ENCODE measurements at places on chromosomes 4 and X.
A peak's percentile ranks its signal among the peaks of the same experiment; 100 is the strongest.

DNA sequence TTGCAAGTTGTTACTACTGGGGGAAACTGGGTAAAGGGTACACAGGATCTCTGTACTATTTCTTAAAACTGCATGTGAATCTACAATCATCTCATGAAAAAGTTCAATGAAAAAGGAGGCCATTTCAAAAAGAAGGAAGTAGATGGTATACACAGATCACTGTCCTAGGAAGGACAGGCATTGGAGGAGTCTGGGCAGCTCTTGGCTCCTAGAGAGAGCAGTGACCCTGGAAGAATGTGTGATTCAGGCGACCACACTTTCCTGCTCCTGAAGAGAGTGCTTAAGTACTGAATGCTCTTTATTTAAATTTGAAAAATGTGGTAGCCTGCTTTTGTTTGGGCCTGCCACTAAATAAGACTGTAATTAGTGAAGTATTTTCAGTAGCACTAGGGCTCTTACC lies 318.1 kb upstream of the CASK start:
- DNase-seq, result no peak

GRCh38 chr4:177737387-177737940 lies 295.2 kb upstream of the AGA start:
- DNase-seq, result no peak

DNA sequence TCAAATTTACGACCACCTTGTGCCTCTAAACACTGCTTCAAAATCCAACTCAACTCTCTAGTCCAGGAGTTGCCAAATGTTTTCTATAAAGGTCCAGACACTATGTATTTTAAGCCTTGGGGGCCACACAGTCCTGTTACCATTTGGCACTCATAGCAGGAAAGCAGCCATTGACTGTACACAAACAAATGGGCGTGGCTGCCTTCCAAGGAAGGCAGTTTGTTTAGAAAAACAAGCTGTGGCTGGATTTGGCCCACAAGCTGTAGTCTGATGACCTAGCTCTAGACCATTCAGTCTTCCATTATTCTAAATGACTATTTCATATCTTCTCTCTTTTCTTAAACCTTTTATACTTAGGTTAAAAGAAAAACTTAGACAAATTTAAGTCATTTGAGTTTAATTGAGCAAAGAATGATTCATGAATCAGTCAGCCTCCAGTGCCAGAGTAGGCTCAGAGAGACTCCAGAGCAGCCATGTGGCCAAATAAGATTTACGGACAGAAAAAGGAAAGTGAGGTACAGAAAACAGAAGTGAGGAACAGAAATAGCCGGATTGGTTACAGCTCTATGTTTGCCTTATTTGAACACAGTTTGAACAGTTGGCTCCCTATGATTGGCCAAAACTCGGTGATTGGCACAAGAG lies 825.8 kb upstream of the LCORL start:
- DNase-seq, result peak; percentile 20

DNA sequence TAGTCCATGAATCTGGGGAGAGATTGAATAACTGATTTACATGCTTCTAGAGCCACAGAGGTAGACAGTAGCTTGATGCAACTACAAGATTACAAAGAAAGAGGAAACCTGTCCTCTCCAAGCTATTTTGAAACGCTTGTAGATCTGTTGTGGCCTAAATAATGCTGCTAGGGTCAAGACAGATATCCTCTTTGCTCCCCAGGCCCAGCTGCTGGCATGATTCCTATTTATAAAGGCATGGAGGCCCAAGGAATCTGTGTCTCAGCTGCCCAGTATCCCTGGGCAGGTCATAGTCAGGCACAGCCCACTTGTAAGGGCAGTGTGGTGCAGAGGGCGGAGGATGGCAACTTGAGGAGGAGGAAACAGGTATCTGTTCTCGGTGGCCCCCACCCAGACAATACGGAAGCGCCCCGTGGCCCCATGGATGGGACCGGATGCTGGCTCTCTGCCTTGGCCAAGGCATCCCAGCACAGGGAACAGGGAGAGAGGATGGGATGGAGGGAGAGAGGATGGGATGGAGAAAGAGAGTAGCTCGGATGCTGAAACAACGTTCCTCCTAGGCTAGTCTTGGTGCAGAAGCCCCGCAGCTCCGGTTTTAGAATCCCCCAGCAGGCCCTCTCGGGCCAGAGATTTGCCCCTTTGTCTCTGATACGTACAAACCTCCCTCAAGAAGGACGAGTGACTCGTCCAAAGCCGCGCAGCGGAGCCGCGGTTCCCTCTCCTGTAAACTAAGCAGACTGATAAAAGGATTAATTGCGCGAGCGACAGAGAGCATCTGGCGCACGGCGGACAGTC lies 767 bp upstream of the SMIM20 start:
- no peak for DNase-seq

DNA sequence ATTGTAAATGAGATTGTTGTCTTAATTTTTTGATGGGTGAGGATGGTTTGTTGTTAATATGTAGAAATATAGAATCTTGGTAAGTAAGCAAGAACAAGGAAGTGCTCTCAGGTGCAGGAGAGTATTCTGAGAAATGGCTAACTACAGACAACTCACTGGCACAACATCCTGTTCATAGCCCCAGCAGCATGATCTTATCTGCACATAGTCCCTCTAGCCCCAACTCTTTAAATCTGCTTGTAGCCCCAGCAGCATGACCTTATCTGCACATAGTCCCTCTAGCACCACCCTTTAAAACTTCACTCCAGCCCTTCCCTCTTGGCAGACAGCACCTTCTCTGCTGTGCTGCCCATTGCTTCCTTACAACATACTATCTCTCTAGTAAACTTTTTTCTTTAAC lies 1957.1 kb upstream of the ADGRL3 start:
- DNase-seq, result no peak

GRCh38 chr4:859496-859895 lies 33.6 kb upstream of the CPLX1 start:
- DNase-seq, result no peak

DNA sequence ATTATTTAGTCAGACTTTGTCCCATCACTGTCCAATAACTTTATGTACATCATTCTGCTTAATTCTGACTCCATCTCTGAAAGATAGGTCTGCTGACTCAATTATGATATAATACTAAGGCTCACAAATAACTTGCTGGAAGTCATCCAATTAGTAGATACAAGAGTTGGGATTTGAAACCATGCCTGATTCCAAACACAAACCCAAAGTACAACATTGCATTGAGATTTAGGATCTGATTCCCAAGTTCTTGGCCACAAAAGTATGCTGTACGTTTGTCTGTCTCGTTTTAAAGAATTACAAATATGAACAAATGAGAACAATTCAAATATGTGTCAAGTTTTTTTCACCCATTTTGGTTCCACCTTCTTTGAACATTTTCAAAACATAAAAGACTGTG lies 108.8 kb downstream of the AMELX start:
- DNase-seq, result no peak

- no peak for DNase-seq
These were observed 107.0 kb upstream of the HPGD start for GRCh38 chr4:174629265-174629664.

DNA sequence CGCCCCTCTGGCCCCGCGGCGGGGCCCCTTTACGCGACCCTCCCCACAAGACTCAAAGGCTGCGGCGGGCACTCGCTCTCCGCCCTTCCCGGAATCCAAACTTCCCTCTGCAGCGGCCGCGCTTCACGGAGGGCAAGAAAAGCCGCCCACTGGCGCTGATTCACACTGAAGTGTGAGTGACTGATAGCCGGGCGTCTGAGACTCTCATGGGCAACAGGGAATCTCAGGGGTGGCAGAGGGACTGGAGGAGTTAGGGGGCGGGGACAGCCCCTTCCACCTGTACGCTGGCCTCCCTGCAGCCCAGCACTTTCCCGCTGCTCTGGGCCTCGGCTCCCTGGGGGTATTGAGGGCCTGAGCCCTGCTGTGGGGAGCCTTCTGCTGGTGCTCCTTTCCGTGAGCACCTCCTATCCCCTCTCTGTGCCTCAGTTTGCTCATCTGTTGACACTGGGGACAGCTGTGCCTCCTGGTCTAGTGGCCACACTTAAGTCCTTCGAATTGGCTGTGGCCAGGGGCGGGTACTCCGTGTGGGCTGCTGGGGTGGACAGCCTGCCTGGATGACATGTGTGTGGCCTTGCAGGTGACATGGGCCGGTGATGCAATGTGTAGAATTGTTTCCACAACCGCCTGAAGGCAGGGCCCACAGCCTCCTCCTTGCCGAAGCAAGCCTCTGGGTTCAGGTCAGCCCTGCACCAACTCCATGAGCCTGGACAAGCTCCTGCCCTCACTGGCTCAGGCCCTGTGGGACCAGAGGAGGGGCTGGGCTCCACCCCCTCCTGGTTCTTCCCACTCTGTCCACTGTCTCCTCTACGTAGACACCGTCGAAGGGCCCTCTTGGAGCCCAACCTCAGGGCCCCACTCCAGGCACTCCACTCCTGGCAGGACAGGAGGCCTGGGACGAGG lies 951 bp downstream of the SH3BP2 start:
- DNase-seq, result no peak

DNA sequence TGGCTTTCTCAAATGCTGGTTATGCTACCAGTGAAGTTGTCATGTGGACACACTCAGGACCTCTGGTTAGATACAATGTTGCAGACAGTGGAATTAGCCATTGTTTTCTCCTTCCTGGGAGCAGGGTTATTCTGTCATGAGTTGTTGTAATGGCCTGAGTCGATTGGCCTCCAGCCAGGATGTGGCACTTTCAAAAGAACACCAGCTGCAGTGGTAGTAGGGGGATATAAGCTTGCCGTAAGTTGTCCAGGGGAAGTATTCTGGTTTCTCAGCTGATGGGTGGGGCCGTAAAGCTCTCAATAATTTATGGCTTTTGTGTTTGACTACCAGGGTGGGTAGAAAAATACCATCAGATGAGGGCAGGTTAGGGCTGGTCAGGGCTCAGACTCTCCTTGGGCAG lies 697.5 kb upstream of the GNPDA2 start:
- DNase-seq, result no peak

DNA sequence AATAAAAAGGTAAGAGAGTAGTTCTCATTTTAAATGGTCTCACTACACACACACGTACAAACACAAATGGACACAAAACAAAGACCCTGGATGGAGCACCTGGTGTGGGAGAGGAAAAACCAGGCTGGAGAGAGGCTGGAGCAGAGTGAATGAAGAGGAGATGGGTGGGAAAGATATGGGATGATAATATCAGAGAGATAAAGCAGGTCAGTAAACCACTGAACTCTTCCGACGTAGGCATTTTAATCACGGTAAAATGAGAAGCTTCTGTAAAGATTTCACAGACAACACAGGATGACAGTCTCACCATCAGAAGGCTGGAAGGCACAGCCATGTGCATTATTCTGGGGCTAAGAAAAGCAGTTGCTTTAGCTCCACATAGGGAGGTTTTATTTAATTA lies 532.8 kb downstream of the KCNIP4 start:
- DNase-seq, result no peak

DNA sequence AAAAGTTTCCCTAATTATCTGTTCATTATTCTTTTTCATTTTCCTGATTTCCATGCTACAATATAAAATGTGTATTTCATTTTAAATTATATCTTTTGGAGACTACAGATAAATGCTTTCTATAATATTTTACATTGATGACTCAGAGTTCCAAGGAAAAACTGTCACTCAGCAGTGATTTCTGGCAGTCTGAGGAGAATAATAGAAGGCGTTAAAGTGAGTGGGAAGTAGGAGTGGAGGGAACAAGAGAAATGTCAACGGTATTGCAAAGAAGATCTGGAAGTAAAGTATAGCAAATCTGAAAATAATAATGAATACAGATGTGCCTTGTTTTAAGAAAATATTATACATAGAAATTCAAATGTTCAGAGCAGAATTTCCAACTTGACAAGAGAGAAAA lies 293.6 kb upstream of the PITX2 start:
- DNase-seq, result no peak

DNA sequence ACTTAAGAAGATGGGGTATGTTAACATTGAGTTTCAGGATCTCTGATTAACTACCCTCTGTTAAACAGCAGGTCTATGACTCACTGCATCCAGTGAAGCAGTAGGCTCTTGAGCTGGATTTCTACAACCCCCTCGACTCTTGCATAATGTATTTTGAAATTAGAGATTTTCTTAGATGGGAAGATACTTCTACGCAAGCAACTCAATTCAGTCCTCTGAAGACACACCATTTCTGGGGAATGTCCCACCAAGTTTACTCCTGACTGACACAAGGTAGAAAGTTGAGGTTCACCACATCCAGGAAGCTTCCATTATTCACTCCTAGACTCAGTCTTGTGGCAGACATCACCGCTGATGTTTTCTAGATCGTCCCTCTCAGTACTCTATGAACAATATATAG lies 12.9 kb downstream of the PALLD start:
- no peak for DNase-seq

DNA sequence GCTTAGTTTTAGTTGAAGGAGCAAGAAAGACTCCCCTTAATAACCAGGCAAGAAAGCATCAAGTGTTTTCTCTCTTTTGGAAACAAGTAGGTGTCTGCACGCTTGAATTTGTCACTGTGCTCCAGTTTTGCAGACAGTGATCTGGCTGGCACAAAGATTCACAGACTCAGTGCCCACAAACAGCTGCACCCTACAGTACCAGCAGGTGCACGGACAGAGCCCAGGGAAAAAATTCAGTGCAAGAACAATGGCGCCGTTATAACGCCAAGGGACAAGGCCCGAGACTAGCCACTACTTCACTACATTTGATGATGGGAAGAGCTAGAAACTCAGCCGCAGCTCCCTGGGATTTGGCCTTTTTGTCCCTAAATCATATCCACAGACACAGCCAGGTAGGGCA lies 56.0 kb downstream of the ZNF827 start:
- DNase-seq, result peak; percentile 94
